Activated T-cell treated with anti-CD3 and anti-CD28 coated beads, Interleukin-2, amount 50 U/mL, for 24 hours (primary cell): ENCODE measurements at places on chromosomes 6 and 20.

DNA sequence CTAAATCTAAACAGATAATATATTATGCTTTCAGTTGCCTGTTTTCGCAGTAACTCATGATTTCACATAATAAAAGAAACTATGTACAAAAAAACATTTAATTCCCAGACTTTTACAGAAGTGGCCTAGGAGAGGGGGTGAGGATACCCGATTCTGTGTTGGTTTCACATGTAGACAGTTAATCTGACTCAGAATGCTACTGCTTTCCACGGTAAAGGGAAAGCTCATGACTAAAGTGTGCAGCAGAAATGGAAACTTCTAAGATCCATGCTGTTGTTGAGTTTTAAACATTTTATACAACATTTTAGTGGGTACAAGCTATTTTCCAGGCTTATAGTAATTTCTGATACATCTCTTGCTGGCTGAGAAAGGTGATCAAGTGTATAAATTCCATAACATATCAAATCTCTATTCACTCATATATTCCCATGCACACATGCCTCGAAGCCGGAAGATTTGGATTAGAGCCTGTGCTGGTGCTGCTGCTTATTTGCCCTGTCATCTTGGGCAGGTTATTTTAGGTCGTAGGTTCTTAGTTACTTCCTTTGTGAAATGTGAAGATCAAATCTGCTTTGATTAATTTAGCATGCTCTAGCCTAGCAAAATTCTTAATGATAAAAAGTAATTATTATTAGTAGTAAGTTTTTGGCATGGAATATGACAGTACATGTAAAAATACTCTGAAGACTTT lies 896.7 kb upstream of the MAP3K7 start:
- no peak for DNase-seq

DNA sequence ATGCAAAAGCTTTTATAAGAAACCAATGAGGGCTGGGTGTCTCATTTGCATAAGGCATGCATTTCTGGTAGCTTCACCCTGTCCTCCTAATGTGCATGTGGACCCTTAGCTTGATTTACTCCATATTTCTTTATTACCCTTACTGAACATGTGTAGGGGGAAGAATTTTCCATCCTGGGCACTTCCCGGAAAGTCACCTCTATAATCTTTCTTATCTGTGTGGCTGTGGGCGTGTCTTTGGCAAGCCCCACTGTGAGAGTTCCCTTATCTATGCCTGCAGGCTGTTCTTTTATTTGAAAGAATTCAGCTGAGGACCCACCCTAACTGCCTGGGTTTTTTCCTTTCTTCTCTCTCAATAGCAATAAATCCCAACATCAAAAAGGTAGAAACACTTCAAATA lies 627.8 kb downstream of the DOK5 start:
- no peak for DNase-seq

- DNase-seq = no peak
Observed at GRCh38 chr6:1738558-1739081, 128.9 kb downstream of the FOXC1 start.

- DNase-seq = no peak
Observed at GRCh38 chr20:10271494-10272219, 53.0 kb downstream of the SNAP25 start.

- DNase-seq = no peak
Observed at GRCh38 chr6:151063842-151064647, 175.7 kb upstream of the AKAP12 start.

DNA sequence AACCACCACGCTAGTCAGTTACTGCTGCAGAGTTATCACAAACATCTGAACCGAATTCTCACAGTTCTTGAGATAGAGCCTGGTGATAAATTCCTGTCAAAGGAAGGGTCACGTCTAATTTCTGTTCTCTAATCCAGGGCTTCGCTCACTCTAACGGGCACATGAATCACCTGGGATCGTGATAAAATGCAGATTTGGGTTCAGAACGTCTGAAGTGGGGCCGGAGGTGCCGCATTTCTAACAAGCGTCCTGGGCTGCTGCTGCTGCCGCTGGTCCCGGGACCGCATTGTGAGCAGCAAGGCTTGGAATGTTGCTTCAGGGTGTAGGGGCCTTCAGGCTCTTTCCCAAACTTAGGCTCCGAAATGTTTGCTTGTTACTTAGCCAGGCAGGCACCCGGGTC lies 264.1 kb downstream of the CDC5L start:
- DNase-seq = no peak

DNA sequence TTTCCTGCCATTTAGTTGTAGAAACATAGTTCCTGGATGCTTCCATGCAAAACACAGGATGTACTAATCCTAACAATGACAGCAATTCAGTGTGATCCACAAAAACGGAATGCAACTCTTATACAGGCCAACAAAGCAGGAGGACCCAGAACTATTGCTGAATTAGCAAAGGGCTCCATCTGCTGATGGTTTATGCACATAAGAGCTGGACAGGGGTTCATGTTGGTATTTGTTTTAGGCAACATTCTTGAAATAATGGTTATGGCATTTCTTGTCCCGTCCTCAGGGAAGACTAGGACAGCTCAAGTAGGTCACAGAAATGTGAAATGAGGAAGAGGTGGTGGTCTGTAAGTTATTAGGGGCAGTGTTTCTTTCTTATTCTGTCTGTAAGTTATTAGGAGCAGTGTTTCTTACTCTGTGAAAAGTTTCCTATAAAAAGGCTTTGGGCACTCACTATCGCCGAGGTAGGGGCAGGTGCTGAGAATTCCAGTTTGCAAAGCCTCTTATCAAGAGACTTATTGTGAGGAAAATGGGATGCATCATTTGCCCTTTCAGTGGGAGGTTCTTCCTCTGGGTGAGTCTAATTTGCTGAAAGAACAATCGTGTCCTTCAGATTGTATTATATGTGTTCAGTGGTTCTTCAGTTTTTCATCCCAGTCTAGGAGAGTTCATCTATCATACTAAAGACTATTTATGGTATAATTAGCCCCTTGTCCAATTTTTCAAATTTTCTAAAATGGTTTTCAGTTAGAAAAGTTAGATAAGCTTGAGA lies 171.1 kb downstream of the MCHR2 start:
- DNase-seq = no peak
